ENCODE measurements at places on chromosomes 3 and 15. TPM values are rescaled to one million over a fixed set of nuclear protein-coding genes. Genes with fewer than 3 reads are reported as not detected.

The NME9 gene
- total RNA-seq = 0.72 TPM

The GOLGA6B gene
- total RNA-seq = 0.21 TPM

The ABHD5 gene
- total RNA-seq = 23.8 TPM

The ADGRG7 gene
- not detected for total RNA-seq

DNA sequence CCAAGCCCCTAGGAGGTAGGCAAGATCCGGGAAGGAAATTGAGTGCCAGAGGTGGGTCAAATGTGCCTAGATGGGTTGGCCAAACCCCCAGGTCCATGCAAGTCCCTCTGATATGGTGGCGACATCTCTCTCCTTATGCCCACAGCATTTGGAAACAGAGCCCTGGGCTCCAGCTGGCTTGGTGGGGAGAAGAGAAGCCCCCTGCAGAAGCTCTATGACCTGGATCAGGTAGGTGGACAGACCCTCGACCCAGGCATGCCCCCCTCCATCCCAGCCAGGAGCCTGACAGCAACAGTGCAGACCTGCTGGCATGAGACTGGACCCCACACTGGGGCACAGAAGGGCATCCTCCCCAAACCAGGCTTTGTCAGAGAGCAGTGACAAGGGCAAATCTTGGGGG is 12.2 kb downstream of the CHST13 start:
- no peak for DNase-seq

DNA sequence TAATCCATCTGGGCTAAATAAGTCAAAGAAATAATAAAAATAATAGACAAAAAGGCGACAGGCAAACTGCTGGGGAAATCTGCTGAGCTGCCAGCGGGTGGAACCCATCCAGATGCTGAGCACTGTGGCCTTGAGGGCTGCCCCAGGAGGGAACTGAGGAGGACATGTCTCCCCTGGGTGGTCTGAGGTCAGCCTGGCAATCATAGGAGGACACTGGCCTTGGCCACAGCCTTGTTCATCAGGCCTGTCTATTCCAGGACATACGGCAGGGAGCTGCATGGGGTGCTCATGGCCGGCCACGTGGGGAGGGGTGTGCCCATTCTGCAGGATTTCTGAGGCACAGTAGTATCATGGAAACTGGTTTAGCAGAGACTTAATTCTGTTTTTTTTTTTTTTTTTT is 21.5 kb upstream of the SNRPA1 start:
- DNase-seq = no peak

DNA sequence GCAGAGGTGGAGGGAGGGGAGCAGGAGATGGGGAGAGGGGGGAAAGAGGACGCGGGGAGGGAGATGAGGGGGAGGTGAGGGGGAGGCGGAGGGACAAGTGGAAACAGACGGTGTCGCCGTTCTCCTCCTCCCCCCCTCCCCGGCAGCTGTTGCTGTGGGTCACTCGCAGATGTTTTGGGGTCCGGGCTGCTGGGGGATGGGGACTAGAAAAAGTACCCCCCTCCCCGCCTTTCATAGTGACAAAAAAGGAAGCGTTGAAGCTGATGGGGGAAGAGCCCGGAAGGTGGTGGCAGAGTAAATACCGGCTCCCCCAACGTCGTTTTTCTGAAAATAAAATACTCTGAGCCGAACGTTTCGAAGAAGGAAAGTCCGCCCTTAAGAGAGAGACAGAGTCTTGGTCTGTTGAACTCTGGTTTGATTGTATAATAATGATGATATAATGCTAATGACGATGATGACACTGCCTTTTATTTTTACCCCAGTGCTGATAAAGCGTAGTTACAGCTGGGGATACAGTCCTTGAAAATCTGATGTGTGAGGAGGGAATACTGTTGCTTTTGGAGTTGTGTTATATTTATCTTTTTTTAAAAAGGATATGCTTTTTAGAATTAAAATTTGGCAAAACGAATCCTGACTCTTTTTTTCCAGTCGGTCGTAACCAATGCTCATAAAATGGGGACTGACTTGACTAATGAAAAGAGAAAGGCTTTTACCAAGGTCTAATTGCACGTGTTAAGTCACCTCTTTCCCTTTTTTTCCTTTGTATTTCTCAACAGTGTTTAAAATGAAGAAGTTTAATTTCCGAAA is 993 bp downstream of the STXBP5L start:
- DNase-seq = no peak

GRCh38 chr3:43259626-43260025 is 26.7 kb upstream of the SNRK start:
- no peak for DNase-seq

Data from tongue (tissue), 3 donors.